CD4-positive, alpha-beta T cell treated with Interferon gamma for 1 hour (primary cell): ENCODE measurements at places on chromosomes 4 and X.

DNA sequence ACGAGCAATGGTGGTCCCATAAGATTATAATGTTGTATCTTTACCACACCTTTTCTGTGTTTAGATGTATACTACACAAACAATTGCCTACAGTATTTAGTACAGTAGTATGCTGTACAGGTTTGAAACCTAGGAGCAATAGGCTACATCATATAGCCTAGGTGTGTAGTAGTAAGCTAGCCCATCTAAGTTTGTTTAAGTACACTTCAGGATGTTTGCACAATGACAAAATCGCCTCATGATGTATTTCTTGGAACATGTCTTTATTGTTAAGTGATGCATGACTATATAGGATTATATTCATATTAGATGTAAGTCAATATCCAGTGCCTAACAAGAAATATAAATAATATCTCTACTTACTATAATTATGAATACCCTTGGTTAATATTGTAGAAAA lies 104.6 kb downstream of the SLC10A6 start:
- DNase-seq: no peak

- no peak for DNase-seq
Measured at GRCh38 chrX:118329175-118329574, 16.7 kb upstream of the WDR44 start.

GRCh38 chrX:53445977-53446376 lies 11.8 kb upstream of the HSD17B10 start:
- DNase-seq: peak; percentile 37

- no peak for DNase-seq
Measured at GRCh38 chr4:177455561-177455970, 13.3 kb upstream of the AGA start.

- no peak for DNase-seq
Measured at GRCh38 chr4:30996841-30997240, 276.7 kb downstream of the PCDH7 start.

DNA sequence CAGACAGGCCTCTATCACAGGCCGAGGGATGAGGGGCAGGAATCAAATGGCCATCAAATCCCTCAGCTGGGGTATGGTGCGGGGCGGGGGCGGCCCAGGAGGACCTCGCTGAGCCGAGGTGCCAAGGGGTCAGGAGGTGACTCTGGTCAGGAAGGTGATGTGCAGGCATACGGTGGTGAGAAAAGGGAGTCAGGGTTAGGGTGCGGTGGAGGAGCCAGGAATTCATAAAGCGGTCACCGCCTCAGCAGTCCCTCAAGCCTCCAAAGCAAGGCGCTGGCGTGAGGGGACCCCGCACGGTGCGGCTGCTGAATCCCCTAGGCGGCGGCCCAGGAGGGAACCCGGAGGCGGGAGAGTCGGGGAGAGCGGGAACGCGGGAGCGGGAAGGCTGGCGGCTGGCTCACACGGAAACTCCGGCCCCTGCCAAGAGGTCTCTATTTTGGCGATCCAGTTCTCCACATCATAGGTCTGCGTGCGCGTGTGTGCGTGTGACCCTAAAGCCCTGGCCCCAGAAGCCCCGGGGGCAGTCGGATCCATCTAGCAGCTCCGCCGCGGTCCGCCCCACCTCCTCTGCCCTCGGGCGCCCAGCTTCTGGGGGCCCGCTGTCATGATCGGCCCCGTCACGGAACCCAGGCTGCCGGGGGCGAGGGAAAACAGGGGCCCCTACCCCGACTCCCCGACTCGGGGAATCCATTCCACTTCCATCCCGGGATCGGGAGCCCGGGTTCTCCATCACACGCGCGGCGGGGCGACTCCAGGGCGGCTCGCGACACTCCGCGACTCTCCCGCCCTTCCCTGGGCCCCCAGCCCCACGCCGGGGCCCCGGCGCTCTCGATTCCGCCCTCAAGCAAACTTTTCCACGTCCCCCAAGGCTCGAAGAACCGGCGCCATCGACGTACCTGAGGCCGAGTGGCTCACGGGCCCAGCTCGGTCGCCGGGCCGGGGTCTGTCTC lies 593 bp downstream of the ELF4 start:
- DNase-seq: no peak

- peak; percentile 37 for DNase-seq
Measured at GRCh38 chrX:120749141-120749846, 119.4 kb upstream of the C1GALT1C1 start.

DNA sequence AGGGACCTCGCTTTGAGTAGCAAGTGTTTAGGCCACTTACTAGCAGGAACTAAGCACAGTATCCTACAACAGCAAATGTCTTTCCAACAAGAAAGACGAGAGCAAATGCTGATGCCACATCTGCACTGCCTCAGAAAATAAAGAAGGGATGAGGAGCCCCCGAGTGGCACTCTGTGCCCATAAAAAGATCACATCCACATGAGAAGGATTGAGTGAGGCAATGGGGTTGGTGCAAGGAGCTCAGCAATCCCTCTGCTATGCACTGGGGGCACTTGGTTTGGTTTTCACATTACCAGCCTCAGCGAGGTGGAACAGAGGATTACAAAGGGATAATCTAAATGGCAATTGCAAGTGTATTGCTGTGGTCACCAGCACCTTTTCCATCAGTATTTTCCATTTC lies 252.8 kb upstream of the SLC7A11 start:
- DNase-seq: no peak

GRCh38 chrX:42694260-42694815 lies 83.6 kb downstream of the PPP1R2C start:
- no peak for DNase-seq
